ENCODE measurements at places on chromosomes 7 and 10.

DNA sequence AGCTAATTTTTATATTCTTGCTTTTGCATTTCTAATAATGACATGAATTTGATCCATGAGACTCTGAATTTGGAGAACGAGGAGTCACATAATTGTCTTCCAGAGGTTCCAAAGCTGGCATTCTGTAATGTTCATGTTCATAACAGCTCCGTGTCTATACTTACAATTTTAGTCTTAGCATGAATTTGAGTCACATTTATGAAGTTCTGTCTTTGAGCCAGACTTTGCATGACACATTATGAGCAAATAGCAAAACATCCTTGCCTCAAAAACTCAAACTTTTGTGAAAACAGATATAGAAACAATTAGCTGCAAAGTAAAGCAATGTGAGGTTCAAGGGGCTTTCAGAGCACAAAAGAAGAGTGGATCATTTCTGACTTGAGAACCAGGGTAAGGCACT lies 44.5 kb upstream of the CAV2 start:
- no peaks in the 10 kb centered on the region for H3K4me1 ChIP-seq
- H3K36me3 ChIP-seq, result no peaks in the 10 kb centered on the region
- H3K27ac ChIP-seq, result no peak overlapping the region
- no peak for DNase-seq
- H3K27me3 ChIP-seq, result no peaks in the 10 kb centered on the region

- H3K4me1 ChIP-seq, result no peaks in the 10 kb centered on the region
- H3K27me3 ChIP-seq, result peaks cover 4% of the 10 kb centered on the region
- H3K36me3 ChIP-seq, result no peaks in the 10 kb centered on the region
- DNase-seq, result no peak
- H3K4me3 ChIP-seq, result no peak overlapping the region
- no peak overlapping the region for H3K27ac ChIP-seq
These were observed 171.9 kb downstream of the RPS24 start for GRCh38 chr10:78205457-78206016.

DNA sequence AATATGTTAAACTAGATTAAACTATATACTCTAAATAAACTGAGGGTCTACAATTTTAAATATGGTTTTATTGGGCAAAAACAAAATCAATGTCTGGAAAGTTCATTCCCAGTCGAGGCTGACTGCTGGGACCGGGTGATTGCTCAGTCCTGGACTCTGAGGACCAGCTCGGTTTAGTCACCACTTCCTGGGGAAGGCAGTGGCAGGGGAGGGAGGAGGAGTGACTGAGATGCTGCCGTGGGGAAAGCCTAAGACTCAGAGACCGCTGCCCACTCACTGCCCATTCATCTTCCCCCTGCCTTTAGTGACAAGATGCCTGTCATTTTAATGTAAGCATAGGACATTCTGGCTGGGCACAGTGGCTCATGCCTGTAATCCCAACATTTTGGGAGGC lies 29.0 kb downstream of the ATOH7 start:
- H3K27ac ChIP-seq, result no peak overlapping the region

DNA sequence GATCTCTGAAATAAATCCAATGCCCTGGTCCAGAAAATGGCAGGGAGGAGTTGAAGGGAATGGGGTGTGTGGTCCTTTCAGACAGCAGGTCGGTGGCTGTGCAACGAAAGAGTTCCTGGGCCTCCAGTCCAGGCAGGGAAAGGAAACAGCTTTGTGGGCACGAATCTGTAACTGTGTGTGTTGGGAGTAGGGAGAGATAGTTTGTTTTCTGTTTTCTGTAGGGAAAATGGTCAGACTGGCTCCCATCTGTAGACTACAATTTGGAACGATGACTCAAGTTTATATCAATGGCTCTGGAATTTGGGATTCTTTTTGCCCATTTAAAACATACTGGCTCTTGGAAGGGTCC lies 2.6 kb upstream of the HOXA9 start:
- H3K4me1 ChIP-seq, result peaks cover 2% of the 10 kb centered on the region
- peaks cover 4% of the 10 kb centered on the region for H3K36me3 ChIP-seq
- H3K4me3 ChIP-seq, result no peak overlapping the region
- no peak overlapping the region for H3K27ac ChIP-seq
- peaks cover 51% of the 10 kb centered on the region for H3K27me3 ChIP-seq
- DNase-seq, result peak; percentile 8

DNA sequence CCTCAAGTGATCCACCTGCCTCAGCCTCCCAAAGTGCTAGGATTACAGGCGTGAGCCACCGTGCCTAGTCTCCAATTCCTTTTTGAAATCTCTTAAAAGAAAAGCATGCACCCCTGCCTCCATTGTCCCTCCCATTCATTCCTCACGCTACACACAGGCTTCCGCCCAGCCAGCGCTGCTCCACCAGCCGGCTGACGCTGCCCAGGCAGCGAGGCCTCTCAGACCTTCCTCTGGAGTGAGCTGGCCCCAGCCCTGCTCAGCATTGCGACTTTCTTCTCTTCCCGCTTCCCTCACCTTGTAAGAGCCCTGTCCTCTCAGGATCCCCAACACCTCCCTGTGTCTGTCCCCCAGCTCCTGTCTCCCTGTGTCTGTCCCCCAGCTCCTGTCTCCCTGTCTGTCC lies 23.6 kb downstream of the RGS10 start:
- no peak overlapping the region for H3K4me3 ChIP-seq
- DNase-seq, result no peak
- H3K36me3 ChIP-seq, result peaks cover 9% of the 10 kb centered on the region
- no peak overlapping the region for H3K27ac ChIP-seq
- peaks cover 12% of the 10 kb centered on the region for H3K27me3 ChIP-seq
- H3K4me1 ChIP-seq, result peaks cover 32% of the 10 kb centered on the region

DNA sequence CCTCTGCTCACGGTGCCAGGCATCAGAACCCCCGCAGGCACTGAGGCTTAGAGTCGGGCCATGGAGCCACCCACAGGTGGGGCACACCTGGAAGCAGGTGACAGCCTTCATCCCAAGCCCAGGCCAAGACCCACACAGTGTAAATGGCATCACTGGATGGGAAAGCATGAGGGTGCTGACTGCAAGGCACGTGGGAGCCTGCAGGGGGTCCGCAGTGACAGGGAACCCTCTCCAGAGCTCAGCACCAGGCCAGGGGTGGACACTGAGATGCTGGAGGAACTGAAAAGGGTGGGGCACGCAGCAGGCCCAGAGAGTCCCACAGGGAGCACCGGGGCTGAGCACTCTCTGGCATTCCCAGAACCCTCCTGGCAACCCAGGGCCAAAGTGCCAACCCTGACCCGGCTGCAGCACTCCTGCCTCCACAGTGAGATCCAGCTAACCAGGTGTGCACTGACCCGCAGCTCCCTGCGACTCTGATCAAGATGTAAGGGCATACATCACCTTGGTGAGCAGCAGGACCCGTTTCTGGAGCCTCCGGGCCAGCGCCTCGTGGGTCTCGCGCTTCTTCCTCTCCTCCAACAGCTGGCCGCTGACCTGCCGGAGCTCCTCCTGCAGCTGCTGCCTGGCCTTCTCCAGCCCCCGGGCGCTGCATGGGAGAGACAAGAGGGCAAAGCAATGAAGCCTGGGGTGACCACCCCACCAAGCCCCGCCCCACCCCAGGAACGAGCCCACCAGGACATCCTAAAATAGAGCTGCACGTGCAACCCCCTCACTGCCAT lies 163.9 kb downstream of the MAD1L1 start:
- H3K27me3 ChIP-seq, result peaks cover 9% of the 10 kb centered on the region
- H3K4me1 ChIP-seq, result peaks cover 14% of the 10 kb centered on the region
- no peak overlapping the region for H3K27ac ChIP-seq
- H3K4me3 ChIP-seq, result no peak overlapping the region
- H3K36me3 ChIP-seq, result no peaks in the 10 kb centered on the region

GRCh38 chr7:75740846-75741497 lies 2.2 kb upstream of the HIP1 start:
- peaks cover 8% of the 10 kb centered on the region for H3K27me3 ChIP-seq
- no peaks in the 10 kb centered on the region for H3K36me3 ChIP-seq
- H3K4me3 ChIP-seq, result peak overlapping the region; percentile 3
- DNase-seq, result peak; percentile 31
- H3K27ac ChIP-seq, result no peak overlapping the region

DNA sequence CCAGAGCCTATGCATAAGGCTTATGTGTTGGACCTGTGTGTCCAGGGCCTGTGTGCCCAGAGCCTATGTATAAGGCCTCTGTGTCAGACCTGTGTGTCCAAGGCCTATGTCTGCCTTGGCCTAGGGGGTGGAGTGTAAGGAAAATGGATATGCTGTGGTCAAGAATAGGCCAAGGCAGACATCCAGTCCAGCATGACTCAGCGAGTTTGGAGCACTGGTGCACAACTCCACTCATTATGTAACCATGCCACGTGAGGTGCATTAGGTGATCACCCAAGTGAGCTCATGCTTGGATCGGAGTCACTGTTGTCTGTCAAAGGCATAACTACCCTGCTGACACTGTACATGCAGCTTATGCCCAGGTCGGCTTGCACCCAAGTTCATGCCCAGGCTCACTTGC lies 238.9 kb downstream of the CACNA2D1 start:
- no peak for DNase-seq
- peaks cover 14% of the 10 kb centered on the region for H3K36me3 ChIP-seq
- no peak overlapping the region for H3K4me3 ChIP-seq

GRCh38 chr7:30920021-30920583 lies 8.4 kb downstream of the AQP1 start:
- peaks cover 6% of the 10 kb centered on the region for H3K27me3 ChIP-seq
- peaks cover 5% of the 10 kb centered on the region for H3K4me1 ChIP-seq
- peak; percentile 5 for DNase-seq
- no peak overlapping the region for H3K4me3 ChIP-seq
- H3K36me3 ChIP-seq, result no peaks in the 10 kb centered on the region

DNA sequence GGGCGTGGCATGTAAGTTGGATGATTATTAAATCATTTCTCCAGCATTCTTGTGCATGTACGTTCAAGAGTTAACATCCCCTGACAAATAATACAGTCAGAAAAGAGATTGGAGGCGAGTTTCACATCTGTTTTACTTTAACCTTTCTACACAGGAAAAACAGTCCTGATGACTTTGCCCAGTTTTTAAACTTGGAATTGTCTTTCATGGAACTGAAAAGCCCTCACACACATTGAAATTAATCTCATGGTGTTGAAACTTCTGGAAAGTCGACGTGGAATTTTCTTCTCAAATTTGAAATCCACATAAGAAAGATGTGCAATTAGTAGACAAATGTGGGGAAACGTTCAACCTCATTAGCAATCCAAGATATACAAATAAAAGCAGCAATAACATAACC lies 31.2 kb upstream of the ZNF438 start:
- no peak overlapping the region for H3K27ac ChIP-seq
- no peak overlapping the region for H3K4me3 ChIP-seq
- H3K4me1 ChIP-seq, result peaks cover 13% of the 10 kb centered on the region
- DNase-seq, result no peak
- H3K27me3 ChIP-seq, result peaks cover 2% of the 10 kb centered on the region

- H3K4me1 ChIP-seq, result peaks cover 16% of the 10 kb centered on the region
- H3K27ac ChIP-seq, result no peak overlapping the region
- H3K4me3 ChIP-seq, result no peak overlapping the region
- peaks cover 15% of the 10 kb centered on the region for H3K36me3 ChIP-seq
- DNase-seq, result no peak
- H3K27me3 ChIP-seq, result peaks cover 2% of the 10 kb centered on the region
These were observed 202.8 kb upstream of the BMPER start for GRCh38 chr7:33702514-33703054.

GRCh38 chr7:2269991-2270460 lies 28.0 kb downstream of the NUDT1 start:
- no peak overlapping the region for H3K27ac ChIP-seq
- H3K36me3 ChIP-seq, result no peaks in the 10 kb centered on the region
- no peak overlapping the region for H3K4me3 ChIP-seq
- H3K4me1 ChIP-seq, result peaks cover 4% of the 10 kb centered on the region

DNA sequence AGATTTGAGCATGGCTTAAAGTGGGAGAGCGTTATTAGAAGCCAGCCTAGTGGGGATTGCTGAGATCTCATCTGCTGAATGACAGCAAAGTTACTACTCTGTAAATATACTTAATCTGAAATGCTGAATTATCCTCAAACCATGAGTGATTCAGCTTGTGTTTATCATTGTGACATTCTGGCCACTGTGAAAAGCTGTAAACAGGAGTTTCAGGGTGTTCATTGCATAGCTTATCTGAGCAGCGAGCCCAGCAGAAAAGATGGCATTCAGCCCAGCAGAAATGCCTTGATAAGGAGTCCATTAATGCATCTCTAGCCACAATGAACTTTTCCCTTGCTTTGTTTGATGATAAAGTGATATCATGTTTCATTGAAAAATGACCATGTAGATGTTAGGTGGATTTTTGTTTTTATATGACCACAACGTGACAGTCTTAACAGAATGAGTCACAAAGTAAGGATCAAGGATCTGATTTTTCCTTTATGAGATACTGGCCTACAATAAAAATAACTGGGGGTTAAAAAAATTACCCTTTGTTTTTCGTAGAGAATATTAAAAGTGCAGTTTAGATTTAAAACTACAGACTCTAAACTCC lies 7.8 kb downstream of the TES start:
- H3K27me3 ChIP-seq, result no peaks in the 10 kb centered on the region
- H3K27ac ChIP-seq, result no peak overlapping the region
- no peak overlapping the region for H3K4me3 ChIP-seq

All from glutamatergic neuron (in vitro differentiated cells).